Activated naive CD8-positive, alpha-beta T cell treated with anti-CD3 and anti-CD28 coated beads for 36 hours (primary cell): ENCODE measurements at places on chromosomes 11 and 22. TPM values are rescaled to one million over a fixed set of nuclear protein-coding genes. Genes with fewer than 3 reads are reported as not detected.
A peak's percentile ranks its signal among the peaks of the same experiment; 100 is the strongest.

GRCh38 chr11:123443851-123444623 is 14.0 kb downstream of the GRAMD1B start:
- H3K4me1 ChIP-seq = peaks cover 23% of the 10 kb centered on the region
- H3K27ac ChIP-seq = no peak overlapping the region
- peaks cover 9% of the 10 kb centered on the region for H3K36me3 ChIP-seq
- H3K27me3 ChIP-seq = no peaks in the 10 kb centered on the region

MRGPRE gene
- total RNA-seq = not detected

DNA sequence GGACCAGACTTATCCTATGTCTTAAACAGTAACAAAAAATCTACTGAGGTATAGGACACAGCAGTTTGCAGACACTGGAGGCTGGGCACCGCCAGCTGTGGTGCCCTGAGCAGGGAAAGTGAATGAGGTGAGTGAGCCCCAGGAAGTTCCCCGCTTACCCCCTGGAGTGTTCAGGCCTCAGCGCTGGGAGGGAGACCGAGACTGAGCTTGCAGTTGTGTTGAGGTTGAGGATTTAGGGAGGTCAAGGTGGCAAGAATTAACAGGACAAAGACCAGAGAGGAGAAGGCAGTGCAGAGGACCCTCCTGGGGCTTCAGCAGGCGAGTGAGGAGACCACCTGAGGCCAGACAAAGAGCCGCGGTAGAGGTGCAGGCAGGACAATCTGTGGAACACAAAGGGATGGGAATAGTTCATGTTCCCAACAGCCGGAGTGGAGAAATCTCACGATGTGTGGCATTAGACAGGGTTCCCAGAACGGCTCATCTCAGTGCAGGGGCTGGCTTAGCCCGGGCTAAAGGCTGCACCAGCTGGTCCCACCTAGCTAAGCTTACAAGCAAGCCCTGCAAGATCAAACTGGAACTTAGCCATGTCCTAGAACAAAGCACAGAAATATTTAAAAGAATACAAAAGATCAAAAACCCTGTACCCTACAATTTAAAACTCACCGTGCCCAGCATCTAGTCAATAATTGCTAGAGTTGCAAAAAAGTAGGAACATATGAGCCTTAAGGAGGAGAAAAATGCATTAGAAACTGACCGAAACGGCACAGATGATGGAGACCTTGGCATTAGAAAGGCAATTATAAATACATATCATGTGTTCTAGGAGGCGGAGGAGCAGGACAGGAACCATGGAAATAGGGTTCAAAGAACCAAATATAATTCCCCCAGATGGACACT is 47.4 kb upstream of the PITPNB start:
- H3K4me3 ChIP-seq = no peak overlapping the region
- no peak overlapping the region for H3K27ac ChIP-seq
- H3K4me1 ChIP-seq = peaks cover 3% of the 10 kb centered on the region
- H3K36me3 ChIP-seq = peaks cover 12% of the 10 kb centered on the region
- no peaks in the 10 kb centered on the region for H3K27me3 ChIP-seq
- no peak for DNase-seq

- H3K36me3 ChIP-seq = no peaks in the 10 kb centered on the region
Observed at GRCh38 chr11:35362521-35362980, 56.8 kb downstream of the SLC1A2 start.

DNA sequence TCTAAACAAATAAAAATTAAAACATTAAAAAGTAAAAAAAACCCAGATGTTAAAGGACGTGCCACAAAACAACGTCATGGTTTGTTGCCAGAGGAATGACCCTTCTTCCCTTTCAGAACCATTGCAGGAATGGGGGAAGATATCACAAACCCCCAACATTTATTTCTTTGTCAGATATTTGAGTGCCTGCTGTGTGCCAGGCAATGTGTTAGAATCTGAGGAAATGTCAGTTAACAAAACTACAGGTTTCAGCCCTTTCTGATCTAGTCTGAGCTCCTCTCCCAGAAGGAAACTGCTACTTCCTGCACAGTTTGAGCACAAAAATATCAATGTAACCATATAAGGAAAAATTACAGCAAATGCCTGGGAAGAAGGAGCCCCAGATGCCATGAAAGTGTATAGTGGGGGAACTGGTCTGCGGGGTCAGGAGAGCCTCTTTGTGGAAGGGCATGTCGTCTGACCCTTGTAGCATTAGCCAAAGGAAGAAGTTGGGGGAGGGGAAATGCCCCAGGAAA is 7.1 kb upstream of the NHERF4 start:
- H3K4me1 ChIP-seq = peaks cover 13% of the 10 kb centered on the region
- no peak for DNase-seq
- no peak overlapping the region for H3K27ac ChIP-seq
- H3K4me3 ChIP-seq = no peak overlapping the region

- no peaks in the 10 kb centered on the region for H3K27me3 ChIP-seq
- peak overlapping the region; percentile 82 for H3K4me3 ChIP-seq
- peak; percentile 56 for DNase-seq
- peak overlapping the region; percentile 99 for H3K27ac ChIP-seq
- peaks cover 37% of the 10 kb centered on the region for H3K4me1 ChIP-seq
Observed at GRCh38 chr22:50621356-50621880, 6.5 kb downstream of the ARSA start.

DNA sequence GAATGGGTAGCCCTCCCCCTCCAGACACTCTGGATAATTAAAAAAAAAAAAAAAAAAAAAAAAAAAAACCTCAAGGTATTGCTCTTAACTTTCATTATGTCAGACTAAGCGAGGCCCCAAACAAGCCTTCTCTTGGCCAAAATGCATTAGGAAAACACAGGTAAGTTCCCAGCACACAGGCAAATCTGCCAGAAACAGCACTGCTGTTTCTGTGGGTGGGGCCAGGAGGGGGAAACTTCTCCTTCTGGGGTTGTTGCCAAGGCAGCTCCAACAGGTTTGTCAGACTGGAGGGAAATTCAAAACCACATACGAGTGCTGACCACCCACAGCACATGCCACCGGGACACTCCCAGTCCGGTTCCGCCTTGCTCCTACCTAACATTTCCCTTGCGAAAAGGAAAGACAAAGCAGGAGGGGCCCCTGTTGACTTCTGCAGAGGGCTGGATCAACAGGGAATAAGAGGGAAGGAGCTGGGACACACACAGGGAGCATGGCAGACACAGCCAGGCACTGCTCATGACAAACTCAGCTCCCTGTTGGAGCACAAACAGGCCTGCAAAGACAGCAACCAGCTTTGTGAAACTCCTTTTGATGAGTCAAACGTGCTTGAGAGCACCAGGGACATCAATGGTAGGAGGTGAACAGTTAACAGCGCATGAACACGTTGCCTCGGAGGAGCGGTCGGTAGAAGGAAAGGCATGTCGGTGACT is 55.0 kb downstream of the MYH9 start:
- H3K27me3 ChIP-seq = peaks cover 5% of the 10 kb centered on the region
- H3K4me1 ChIP-seq = peaks cover 99% of the 10 kb centered on the region
- peak overlapping the region; percentile 91 for H3K4me3 ChIP-seq
- H3K36me3 ChIP-seq = peaks cover 83% of the 10 kb centered on the region
- DNase-seq = peak; percentile 73

IL18 gene
- total RNA-seq = 0.14 TPM

APLNR gene
- not detected for total RNA-seq

- no peak for DNase-seq
- no peak overlapping the region for H3K27ac ChIP-seq
- H3K4me1 ChIP-seq = no peaks in the 10 kb centered on the region
- H3K36me3 ChIP-seq = peaks cover 10% of the 10 kb centered on the region
- no peak overlapping the region for H3K4me3 ChIP-seq
- no peaks in the 10 kb centered on the region for H3K27me3 ChIP-seq
Observed at GRCh38 chr22:38133331-38133730, 22.8 kb upstream of the BAIAP2L2 start.

- H3K4me3 ChIP-seq = no peak overlapping the region
- no peak overlapping the region for H3K27ac ChIP-seq
Observed at GRCh38 chr11:130340671-130341319, 26.1 kb upstream of the ZBTB44 start.

- H3K36me3 ChIP-seq = no peaks in the 10 kb centered on the region
- no peaks in the 10 kb centered on the region for H3K27me3 ChIP-seq
Observed at GRCh38 chr11:73989156-73989555, 6.5 kb upstream of the UCP2 start.

SLC22A12 gene
- total RNA-seq = not detected

C11orf97 gene
- total RNA-seq = not detected

TYR gene
- total RNA-seq = not detected

GRCh38 chr11:87726506-87726905 is 448.7 kb downstream of the RAB38 start:
- DNase-seq = no peak
- H3K36me3 ChIP-seq = no peaks in the 10 kb centered on the region
- no peak overlapping the region for H3K27ac ChIP-seq
- H3K27me3 ChIP-seq = peaks cover 3% of the 10 kb centered on the region

TUB gene
- total RNA-seq = 0.19 TPM

- peak overlapping the region; percentile 74 for H3K27ac ChIP-seq
- DNase-seq = peak; percentile 43
- H3K4me1 ChIP-seq = peaks cover 77% of the 10 kb centered on the region
- H3K36me3 ChIP-seq = peaks cover 2% of the 10 kb centered on the region
- no peaks in the 10 kb centered on the region for H3K27me3 ChIP-seq
Observed at GRCh38 chr11:94147433-94147845, 18.8 kb downstream of the PANX1 start.

OR5A1 gene
- not detected for total RNA-seq
